ENCODE measurements at places on chromosomes 2 and 18. TPM values are rescaled to one million over a fixed set of nuclear protein-coding genes. Genes with fewer than 3 reads are reported as not detected.

GRCh38 chr2:186691231-186691630, 2.6 kb upstream of the FAM171B start:
- no peak for DNase-seq

DNA sequence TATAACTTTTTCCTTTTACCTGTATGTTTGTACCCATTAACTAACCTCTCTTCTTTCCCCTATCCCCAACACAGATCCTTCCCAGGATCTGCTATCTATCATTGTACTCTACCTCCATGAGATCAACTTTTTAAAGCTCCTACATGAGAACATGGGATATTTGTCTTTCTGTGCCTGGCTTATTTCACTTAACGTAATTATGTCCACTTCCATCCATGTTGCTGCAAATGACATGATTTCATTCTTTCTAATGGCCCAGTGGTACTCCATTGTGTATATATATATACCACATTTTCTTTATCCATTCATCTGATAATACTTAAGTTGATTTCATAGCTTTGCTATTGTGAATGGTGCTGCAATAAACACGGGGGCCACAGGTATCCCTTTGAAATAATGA, 135.9 kb upstream of the THUMPD2 start:
- DNase-seq = no peak

DNA sequence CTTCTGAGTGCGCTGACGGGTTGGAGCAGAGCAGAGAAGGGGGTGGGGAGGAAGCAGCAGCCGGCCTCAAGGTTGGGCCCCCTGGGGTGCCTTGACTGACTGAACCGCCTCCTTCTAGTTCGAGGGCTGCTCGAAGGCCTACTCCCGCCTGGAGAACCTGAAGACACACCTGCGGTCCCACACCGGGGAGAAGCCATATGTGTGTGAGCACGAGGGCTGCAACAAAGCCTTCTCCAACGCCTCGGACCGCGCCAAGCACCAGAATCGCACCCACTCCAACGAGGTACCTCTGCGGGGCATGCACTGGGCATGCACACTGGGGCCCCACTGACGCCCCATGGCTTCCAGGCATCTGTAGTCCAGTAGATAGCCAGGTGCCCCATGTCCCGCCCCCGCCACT, 246.9 kb downstream of the GLI2 start:
- DNase-seq = no peak

DNA sequence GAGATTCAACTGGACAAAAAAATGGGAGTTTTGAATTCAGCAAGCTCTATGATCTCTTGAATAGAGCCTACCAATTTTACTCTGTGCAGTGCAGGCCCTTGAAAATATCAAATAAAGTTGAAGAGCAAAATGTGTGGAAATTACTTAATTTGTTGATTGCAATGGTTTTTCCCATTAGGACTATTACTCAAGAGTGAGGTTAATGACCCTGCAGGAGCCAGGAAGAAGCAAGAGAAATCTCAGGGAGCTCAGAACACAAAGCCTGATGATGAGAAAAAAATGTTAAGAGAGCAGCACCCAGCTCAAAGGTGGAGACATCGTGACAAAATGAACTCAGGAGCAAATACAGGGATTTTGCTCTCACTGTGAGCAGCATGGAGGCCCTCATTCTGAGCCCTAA, 337.6 kb upstream of the TRIB2 start:
- DNase-seq = no peak

DNA sequence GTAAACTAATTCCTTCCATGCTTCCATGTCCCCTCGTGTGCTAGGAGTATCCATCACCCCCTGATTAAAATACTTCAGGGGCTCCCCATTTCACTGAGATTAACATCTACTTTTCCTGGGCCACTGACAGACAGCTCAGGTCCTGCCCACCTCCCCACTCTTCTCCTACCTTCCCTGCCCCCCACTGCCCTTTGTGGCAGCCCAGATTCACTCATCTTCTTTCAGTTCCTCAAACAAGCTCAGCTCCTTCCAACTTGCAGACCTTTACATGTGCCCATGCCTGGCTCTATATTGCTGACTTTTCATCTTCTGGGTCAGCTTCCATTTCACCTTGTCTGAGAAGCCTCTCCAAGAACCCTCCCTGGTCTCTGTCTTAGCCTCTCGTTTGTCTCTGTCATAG, 12.0 kb downstream of the RUFY4 start:
- DNase-seq = no peak

DNA sequence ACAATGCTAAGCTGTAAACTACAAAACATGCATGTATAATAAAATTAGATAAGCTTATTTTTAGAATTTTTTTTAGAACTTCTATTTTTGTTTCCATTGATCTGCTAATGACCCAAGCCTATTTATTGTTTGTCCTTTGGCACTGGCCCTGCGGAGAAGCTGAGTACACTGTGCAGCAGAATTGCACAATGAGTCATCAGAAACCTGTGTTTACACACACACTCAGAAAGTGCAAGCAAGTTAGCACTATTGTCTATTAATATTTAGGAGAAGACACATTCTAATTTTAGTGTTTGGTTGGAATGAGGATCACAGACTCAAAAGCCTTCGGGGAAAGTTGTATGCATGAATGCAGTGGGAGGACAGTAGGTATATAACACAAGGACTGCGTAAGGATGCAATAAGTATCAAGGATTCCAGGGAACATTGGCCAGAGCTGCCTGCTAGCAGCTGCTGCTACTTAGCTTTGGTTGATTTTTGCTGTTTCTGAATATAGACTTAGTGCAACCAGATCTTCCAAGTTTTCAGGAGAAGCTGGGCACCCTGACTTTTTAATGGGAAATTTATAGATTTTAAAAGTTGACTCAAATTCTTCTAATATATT, 128.2 kb downstream of the KCNH7 start:
- DNase-seq = no peak

DNA sequence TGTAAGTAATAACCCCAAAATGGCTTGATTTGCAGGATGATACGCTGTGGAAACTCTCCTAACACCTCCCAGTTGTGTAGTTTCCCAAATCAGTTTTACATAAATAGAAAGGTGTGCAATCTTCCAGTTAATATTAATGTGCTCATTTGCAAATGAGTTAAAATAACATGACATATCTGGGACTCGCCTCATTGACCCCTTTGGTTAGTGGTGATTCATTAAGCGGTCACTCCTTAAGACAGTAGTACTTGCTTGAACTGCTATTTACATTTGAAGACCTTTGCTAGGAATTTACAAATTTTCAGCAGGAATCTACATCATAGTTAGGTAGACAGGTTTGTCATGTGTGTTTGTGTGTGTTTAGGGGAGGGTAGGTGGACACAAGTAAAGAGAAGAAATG, 1367.7 kb upstream of the CELF4 start:
- DNase-seq = no peak

GRCh38 chr2:83386549-83386948, 1072.5 kb downstream of the SUCLG1 start:
- DNase-seq = no peak

GRCh38 chr18:54035927-54036326, 188.5 kb downstream of the MBD2 start:
- DNase-seq = no peak

GRCh38 chr2:123738643-123739042, 286.4 kb upstream of the CNTNAP5 start:
- DNase-seq = no peak

DNA sequence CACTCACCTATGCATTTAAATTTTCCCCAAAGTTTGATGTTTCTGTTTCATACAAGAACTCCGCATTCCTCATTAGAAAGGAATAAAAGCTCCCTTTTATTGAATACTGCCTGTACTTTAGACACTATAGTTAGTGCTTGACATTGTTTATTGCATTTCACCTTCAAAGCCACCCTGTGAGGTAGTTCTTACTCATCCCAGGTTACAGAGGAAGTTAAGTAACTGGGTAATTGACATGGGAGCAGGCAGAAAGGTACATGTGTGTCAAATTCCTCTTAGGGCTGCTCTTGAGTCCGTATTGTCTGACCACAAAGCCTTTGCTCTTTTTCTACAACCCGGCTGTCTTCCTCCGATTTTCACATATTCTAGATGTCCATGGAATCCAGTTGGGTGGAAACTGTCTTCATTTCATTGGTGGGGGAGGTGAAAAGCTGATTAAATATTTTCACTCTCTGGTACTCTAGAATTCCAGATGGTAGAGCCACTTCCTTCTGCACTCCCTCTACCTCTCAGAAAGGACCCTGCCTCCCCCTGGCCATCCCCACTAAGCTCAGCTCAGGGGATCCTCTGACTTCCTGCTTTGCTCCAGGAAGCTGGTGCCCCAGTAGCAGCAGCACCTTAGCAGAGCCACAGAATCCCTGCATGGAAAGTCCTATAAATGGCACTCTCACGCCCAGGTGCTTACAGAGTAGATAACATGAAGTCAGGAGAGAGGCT, 319.2 kb downstream of the LRATD1 start:
- DNase-seq = no peak

DNA sequence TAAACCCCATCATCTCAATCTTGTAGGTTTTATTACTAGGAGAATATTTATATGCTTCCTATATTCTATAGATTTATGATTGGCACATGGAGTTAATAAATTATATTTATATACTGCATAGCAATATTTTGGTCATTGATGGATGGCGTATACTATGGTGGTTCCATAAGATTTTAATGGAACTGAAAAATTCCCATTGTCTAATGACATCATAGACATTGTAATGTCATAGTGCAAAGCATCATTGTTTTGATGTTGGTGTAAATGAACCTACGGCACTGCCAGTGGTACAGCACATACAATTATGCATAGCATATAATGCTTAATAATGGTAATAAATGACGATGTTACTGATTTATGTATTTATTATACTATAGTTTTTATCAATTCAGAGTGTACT, 1135.9 kb downstream of the CNTNAP5 start:
- no peak for DNase-seq

GRCh38 chr18:9653390-9653789, 39.0 kb upstream of the PPP4R1 start:
- DNase-seq = no peak

GRCh38 chr2:54676656-54677055, 46.8 kb upstream of the EML6 start:
- no peak for DNase-seq

DNA sequence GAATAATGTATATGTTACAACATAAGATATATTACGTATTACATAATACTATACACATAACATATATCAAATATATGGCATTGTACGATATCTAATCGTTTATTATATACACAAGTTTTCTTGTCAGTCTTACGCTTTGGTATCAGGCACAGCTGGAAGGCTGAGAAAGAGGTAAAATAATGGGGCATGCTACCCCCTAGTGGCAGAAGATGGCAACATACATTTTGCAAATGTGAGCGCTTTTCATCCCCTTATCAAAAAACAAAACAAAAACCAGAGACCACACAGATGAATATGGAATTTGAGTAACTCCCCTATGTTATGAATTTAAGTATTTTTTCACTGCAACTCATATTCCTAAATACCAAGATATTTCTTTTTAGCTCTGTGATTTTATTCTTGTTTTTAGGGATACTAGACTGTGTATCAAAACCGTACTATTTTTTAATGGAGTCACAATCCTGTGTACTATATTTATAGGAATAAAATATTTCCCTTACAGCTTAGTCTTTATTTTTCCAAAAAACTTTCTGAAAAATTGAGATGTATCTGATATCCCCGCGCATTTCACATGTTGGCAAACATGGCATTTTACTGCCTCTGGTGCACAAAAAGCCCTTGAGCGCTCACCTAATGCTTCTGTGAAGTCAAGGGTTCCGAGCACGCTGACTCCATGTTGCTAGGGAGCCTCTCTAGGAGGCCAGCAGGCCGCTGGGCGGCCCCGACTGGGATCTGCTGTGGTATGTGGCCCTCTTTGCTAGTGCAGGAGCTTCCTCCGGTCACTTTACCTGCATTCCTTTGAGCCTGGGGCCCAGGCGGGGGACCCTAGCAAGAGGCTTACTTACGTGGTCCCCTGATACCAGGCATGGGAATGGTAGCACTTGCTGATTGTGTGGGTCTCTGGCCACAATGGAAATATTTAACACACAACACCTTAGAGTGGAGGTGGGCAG, 62.5 kb downstream of the SLC4A3 start:
- no peak for DNase-seq

DNA sequence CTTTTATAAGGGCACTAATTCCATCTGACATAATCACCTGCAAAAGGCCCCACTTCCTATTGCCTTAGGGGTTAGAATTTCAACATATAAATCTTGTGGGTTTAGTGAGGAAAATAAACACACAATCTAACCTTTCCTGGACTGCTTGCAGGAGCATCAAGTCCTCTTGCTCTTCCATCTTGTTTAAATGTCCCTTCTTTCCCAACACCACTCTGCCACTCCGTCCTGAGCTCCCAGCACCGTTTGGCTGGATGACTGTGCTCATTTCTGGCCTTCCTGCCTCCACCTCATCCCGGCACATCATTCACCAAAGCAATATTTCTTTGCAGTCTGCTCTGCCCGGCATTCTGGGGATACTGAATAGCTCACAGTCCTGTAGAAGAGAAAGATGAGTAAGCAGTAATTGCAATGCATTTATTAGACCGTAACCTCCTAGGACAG, 247.8 kb downstream of the BCL2 start:
- DNase-seq = no peak

- no peak for DNase-seq
These were observed 61.7 kb downstream of the MAP4K4 start for GRCh38 chr2:101759162-101759561.

- no peak for DNase-seq
These were observed 49.0 kb upstream of the TMEM87B start for GRCh38 chr2:112006076-112006410.

- no peak for DNase-seq
These were observed 25.2 kb downstream of the PTRHD1 start for GRCh38 chr2:24768013-24768412.

GRCh38 chr18:24055878-24056277, 41.3 kb downstream of the TTC39C start:
- no peak for DNase-seq

GRCh38 chr2:146952696-146953095, 892.1 kb upstream of the ACVR2A start:
- no peak for DNase-seq

DNA sequence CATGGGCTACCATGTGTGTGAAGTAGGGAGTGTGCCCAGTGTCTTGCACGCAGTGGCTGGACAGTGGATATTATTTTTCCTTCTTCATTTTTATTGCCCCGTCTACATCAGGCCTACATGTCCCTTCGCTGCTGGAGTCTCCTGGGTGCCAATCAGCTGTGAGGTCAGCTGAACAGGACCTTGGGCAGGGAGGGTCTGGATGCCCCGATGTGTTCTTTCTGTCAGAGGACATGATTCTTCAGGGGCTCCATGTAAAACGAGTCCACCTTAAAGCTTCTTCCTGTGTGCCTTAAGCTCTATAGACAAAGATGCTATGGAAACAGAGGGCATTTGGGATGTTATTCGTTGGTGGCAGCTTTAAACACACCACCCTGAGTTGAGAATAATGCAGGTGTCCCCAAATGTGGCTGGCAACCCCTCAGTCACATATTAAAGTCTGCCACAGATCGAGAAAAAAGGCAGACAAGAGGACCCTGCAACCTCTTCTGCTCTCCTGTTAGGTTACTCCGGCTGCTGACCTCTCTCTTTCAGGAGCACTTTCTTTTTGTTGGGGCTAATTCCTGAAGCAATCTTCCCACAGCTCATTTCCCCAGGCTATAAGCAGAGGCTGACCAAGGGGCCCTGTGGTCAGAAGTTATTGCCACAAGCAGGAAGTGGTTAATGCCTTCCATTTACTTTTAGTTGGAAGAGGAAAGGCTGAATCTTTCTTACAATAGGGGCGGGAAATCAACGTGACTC, 20.0 kb downstream of the GREB1 start:
- no peak for DNase-seq

The PROM2 gene
- total RNA-seq = 89.5 TPM

The MC2R gene
- not detected for total RNA-seq

The AQP12B gene
- not detected for total RNA-seq

The KCNIP3 gene
- 2.5 TPM for total RNA-seq

The CPO gene
- total RNA-seq = not detected

The DYNAP gene
- total RNA-seq = 25.1 TPM

The C18orf54 gene
- total RNA-seq = 1.4 TPM

The CUL3 gene
- 59.7 TPM for total RNA-seq

Measured in esophagus squamous epithelium (tissue), 5 donors.